ENCODE measurements at places on chromosomes 6 and 20. TPM values are rescaled to one million over a fixed set of nuclear protein-coding genes. Genes with fewer than 3 reads are reported as not detected.

WASF1 gene
- 73.0 TPM for total RNA-seq

DNA sequence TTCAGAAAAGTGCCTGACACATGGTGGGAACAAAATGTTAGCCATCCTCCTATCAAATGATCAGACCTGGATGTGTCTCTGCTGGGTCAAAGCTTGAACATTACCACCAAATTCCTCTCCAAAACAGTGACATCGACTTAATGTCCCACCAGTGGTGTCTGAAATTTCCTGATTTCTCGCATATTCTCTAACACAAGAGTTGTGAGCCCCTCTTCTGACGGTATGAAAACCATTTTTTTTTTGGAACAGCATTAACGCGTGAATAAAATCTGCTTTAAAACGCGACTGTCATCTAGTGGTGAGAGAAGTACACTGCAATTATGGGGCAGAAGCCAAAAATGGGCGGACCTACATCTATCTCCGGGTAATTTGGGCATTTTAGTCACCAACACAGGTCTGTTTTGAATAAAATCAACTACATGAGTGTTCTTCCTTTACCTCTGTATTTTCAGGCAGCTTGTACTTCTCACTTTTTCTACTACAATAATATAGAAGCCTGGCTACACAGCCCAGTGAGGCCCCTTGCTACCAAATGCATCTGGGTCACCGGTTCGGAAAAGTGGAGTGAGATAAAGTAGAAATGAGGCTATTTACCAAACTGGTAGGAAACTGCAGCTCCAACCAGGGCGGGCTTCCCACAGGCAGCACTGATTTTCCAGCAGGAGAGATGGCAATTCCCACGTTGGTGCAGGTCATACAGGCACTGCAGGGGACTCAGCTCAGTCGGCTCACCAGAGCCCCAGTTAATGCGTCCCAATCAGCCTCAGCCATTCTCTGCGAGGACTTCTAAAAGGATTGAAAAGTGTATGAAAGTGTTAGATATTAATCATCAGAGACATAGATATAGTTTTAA, 27.4 kb downstream of the MGME1 start:
- no peak for DNase-seq

DNA sequence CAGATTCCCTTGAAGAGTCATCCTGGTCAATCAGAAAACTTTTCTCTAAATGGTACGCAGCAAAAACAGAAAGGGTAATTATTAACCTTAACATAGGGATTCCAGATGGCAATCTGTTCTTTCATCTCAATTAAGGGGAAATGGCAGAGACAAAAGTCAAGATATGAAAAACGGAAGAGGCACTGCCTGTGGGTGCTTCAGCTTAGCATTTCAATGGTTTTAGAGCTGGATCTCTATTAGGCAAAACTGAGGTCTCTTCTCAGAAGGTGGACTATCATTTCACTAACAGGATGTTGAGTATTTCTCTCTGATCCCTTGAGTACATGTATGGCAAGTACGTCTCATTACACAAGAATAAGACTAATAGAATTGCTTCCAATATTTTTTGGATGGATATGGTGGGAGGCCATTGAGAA, 296.9 kb downstream of the HIVEP2 start:
- DNase-seq, result no peak

- no peak for DNase-seq
These were observed 169.1 kb upstream of the PMEPA1 start for GRCh38 chr20:57878786-57879424.

DNA sequence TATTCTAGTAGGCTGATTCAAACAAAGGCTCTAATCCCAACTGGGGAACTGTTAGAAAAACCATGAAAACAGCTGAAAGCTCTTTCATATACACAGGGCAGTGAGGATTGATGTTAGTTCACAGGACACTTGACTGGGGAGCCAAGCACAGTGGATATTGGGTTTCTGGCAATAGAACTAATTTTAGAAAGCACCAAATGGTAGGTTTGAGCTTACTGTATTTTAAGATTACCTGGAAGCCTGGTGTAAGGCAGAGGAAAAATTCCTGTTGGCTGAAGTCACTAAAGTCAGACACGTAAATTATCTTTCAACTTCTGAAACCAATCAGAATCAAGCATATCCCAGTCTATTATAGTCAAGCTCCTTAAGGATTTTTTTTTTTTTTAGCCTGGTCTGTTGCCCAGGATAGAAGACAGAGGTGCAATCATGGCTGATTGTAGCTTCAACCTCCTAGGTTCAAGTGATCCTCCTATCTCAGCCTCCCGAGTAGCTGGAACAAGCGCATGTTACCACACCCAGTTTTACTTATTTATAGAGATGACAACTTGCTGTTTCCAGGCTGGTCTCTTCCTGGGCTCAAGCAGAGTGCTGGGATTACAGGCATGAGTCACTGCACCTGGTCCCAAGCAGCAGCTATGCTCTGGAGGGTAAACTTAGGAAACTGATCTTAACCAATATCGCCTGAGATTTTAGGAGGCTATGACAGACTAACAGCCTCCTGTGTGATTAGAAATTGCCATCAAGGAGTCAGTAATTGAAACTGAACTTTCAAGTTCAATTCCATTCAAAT, 32.5 kb upstream of the SYNCRIP start:
- DNase-seq, result no peak

ELOVL2 gene
- 1.6 TPM for total RNA-seq

GRCh38 chr6:39785281-39785680, 6.9 kb upstream of the DAAM2 start:
- no peak for DNase-seq

DNA sequence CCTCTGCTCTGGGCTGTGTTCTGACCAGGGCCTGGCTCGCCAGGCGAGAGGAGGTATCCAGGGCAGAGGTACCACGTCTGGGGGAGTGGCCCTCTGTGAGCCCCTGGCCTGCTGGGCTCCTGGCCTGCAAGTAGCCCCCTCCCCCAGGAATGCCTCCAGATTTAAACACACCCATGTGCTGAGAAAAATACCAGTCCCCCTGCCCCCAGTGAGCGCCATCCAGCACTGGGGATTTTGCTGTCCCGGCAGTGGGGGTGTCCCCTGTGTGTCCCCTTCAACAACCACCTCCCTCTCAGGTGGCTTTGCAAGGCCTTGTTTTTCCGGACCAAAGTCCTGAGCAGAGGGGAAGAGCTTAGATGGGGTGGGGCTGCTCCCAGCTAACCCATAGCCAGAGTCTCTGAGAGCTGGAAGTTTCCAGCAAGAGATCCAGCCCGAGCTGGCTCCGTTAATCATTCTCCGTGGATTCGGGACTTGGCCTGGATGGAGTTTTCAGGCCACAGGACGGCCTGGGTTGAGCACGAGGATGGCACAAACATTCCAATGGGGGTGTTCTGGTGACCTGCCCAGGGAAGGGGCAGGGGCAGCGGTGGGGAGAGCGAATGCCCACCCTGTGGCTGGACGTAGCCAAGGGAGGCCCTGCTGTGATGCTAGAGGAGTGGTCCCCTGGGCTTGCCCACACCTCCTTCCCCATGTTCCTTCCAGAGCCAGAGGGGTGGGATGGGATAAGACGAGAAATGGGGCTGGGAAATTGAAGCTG, 29.0 kb downstream of the PCK1 start:
- no peak for DNase-seq

SPATA25 gene
- 3.4 TPM for total RNA-seq

METTL24 gene
- total RNA-seq, result 28.1 TPM

- no peak for DNase-seq
These were observed 74.8 kb upstream of the SIRPA start for GRCh38 chr20:1820138-1821079.

GRIK2 gene
- 2.9 TPM for total RNA-seq

DNA sequence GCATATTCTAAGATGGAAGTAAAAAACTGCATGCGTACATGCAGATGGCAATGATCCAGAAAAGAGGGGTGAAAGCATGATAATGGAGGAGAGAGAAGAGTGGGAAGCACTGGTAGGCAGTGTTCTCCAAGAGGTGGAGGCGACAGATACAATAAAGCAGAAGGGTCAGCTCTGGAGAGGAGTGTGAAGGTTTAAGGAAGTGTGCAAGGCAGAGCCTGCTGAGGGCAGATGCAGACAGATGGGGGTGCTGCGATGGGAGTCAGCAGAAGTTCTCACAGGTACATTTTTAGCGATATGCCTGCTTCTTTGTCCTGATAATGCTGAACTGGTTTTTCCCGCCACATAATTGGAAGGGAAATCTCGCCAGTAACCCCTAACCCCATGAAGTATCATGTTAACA, 81.1 kb upstream of the C6orf118 start:
- DNase-seq, result no peak

DSP gene
- total RNA-seq, result 171 TPM

RIPOR2 gene
- 1.7 TPM for total RNA-seq

HTR1B gene
- 0.20 TPM for total RNA-seq

GRCh38 chr20:46328200-46328882, 20.0 kb upstream of the CDH22 start:
- no peak for DNase-seq

SIRPD gene
- not detected for total RNA-seq

DNA sequence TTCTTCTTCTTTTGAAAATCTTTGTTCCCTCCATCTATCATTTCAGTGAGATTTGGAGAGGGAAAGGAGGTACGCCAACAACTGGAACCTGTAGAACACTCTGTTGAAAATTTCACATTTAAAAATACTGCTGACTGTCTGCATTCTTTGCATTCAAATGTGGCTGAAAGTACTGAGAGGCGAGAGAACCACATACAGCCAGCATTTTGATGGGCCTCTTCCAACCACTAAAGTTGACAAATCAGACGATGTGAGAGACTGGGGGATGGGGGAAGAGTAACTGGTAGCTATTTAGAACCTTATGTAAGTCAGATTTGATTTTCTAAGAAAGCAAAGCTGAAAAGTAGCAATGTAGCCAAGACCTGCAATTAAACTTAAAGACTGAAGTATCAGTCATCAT, 77.5 kb downstream of the FKBP5 start:
- no peak for DNase-seq

APOM gene
- 3.4 TPM for total RNA-seq

MYLK4 gene
- 0.89 TPM for total RNA-seq

GRCh38 chr6:43771858-43772680, 2.1 kb downstream of the VEGFA start:
- DNase-seq, result peak; percentile 42

DNA sequence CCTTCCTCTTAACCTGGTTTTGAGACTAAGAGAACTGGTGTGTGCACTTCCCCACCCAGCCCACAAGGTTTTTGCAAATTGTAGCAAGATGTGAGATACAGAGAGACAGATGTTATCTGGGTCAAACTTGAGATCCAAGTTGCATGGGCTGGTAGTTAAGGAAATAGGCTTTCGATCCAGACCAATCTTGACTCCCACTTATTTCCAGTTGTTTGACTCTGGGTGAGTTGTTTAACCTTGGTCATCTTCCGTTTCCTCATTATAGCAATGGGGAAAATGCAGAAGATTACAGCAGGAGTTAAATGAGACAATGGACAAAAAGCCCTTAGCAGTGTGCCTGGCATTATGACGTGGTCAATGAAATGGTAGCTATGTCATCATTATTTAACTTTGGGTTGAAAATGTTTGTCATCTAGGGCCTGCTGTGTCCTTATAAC, 1.7 kb downstream of the SNX21 start:
- no peak for DNase-seq

- no peak for DNase-seq
These were observed 49.5 kb downstream of the TRIM38 start for GRCh38 chr6:26012061-26012460.

FNDC1 gene
- total RNA-seq, result 0.40 TPM

DNA sequence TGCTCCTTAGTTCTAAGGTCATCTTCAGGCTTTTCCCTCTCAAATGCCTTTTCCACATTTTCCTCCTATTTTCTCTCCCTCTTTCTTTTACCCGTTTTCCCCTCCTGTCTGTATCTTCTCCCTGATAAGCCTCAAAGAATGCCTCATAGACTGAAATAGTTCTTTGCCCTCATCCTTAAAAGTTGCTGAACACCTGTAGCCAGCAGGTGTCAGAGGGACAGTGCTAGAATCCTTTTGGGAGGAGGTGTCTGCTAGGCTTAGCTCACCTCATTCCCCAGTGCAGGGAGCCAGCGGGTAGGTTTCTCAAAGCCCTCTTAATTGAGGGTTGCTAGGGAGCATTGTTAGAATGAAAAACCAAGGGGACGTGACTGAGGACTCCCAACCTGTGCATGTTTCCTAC, 204.0 kb downstream of the TSHZ2 start:
- DNase-seq, result no peak

ASIP gene
- total RNA-seq, result not detected

GRCh38 chr6:167559675-167560479, 235.0 kb downstream of the TTLL2 start:
- DNase-seq, result no peak

LPIN3 gene
- total RNA-seq, result 21.3 TPM

GRCh38 chr6:129778793-129779192, 68.8 kb upstream of the ARHGAP18 start:
- no peak for DNase-seq

GRCh38 chr6:107488875-107489635, 862 bp upstream of the SOBP start:
- DNase-seq, result peak; percentile 59

GRM1 gene
- total RNA-seq, result 0.16 TPM

GRCh38 chr20:3479025-3479424, 8.2 kb downstream of the ATRN start:
- no peak for DNase-seq

BPIFB3 gene
- not detected for total RNA-seq

SYCP2 gene
- total RNA-seq, result 1.8 TPM

GRCh38 chr6:37684801-37685200, 12.9 kb downstream of the MDGA1 start:
- no peak for DNase-seq

DNA sequence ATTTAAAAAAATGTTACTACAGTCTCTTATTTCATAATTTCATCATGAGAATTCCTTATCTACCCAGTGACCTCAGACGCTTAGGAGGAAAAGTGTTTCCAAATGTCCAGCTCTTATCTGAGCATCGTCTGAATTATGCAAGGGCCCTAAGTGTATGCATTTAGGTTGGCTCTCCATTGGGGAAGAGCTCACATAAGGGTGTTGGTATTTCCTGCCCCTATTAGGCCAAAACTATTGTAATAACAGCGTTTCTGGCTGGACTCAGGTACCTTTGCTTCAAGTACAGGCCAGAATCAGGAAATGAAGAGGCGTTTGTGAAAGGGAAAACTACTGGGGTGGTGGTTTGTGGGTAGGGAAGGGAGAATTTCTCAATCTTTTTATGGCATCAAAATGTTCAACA, 40.4 kb upstream of the SGK1 start:
- DNase-seq, result no peak

PRDM13 gene
- not detected for total RNA-seq

FRK gene
- 5.1 TPM for total RNA-seq

DNA sequence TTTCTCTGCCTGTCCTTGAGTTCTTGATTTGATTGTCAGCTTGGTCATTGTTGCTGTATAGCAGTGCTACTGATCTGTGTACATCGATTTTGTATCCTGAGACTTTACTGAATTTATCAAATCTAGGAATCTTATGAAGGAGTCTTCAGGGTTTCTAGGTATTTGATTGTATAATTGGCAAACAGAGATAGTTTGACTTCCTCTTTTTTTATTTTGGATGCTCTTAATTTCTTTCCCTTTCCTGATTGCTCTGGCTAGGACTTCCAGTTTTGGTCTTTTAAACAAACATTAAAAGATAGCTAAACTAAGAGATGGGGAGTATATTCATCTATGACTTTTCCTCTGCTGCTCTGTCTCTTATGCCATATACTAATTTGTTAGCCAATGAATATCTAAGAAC, 62.4 kb downstream of the NCOA7 start:
- DNase-seq, result no peak

GRCh38 chr6:53347250-53347920, 1.4 kb downstream of the ELOVL5 start:
- DNase-seq, result no peak

All from mesothelial cell of epicardium (in vitro differentiated cells).